ENCODE measurements at places on chromosomes 5 and 9.

- DNase-seq: peak; percentile 91
These were observed 56.0 kb downstream of the NIPAL4 start for GRCh38 chr5:157516006-157516405.

- peak; percentile 64 for DNase-seq
These were observed 543 bp upstream of the ANKRD33B start for GRCh38 chr5:10563110-10563944.

GRCh38 chr9:100459963-100460362 lies 13.0 kb upstream of the TMEFF1 start:
- no peak for DNase-seq

GRCh38 chr9:107169796-107170195 lies 113.3 kb upstream of the RAD23B start:
- no peak for DNase-seq

DNA sequence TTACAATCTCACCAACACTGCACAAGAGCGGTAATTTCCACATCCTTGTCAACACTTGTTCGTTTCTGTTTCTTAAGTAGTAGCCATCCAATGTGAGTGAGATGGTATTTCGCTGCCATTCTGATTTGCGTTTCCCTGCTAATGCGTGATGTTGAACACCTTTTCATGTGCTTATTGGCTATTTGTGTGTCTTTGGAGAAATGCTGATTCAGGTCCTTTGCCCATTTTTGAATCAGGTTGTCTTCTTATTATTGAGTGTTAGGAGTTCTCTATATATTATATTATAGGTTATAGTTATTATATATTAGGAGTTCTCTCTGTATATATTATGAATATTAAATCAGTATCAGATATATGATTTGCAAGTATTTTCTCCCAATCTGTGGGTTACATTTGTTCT lies 59.9 kb upstream of the IRX4 start:
- no peak for DNase-seq

GRCh38 chr9:68970151-68970550 lies 43.8 kb downstream of the PRKACG start:
- peak; percentile 17 for DNase-seq

- no peak for DNase-seq
These were observed 21.1 kb downstream of the FAF2 start for GRCh38 chr5:176469296-176469695.

DNA sequence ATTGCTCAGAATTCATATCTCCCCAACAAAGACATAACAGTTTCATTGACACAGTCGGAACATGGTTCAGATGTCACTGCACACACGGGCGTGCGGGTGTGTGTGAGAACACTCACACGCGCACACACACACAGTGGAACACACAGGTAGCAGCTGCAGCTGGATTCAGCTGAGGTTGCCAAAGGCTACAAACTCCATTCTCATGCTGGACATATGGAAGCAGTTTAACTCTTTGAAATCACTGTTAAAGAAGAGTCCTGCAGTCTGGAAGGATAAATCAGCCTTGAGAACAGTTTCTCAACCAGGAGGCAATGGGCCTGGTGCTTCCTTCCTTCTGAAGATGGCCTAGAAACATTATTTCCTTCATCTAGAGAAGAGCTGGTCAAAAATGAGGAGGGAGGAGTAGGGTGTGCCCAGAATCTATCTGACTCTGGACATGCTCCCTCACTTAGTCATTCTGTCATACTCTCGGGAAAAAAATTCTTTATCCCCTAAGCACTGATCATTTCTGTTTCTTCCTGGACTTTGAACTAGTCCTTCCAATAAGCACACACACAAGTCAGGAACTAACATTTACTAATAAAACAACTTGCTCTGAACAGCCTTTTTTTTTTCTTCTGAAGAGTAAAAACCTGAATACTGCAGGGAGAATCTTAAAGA lies 160.6 kb downstream of the ZDHHC21 start:
- DNase-seq: no peak

DNA sequence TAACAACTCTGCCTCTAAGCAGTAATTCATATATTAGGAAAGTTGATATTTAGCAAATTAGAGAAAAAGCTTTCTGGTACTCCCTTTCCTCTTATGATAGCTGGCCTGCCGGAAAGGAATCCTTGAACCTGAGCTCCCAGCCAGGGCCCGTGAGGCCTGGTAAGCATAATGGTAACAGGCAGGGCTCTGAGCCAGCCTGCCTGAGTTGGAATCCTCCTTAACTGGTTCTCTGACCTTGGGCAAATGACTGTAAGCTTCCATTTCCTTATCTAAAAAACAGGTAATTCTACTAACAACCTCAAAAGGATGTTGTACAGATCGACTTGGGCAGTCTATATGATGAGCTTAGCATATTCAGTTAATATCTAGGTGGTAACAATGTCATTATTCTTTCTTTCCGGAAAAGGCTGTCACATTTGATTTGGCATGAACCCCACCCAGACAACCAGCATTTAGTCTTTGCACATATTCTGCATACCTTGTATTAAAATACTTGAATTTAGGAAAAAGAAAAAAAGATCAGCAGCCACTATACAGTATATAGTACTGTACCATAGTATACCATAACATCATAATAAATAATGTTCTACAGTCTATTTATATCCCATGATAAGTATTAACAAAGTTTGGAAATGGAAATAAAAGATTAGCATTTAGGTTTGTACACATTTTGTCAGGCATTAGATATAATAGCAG lies 55.7 kb upstream of the MAP3K1 start:
- no peak for DNase-seq

- no peak for DNase-seq
These were observed 597.9 kb downstream of the PTPRD start for GRCh38 chr9:10014889-10015288.

DNA sequence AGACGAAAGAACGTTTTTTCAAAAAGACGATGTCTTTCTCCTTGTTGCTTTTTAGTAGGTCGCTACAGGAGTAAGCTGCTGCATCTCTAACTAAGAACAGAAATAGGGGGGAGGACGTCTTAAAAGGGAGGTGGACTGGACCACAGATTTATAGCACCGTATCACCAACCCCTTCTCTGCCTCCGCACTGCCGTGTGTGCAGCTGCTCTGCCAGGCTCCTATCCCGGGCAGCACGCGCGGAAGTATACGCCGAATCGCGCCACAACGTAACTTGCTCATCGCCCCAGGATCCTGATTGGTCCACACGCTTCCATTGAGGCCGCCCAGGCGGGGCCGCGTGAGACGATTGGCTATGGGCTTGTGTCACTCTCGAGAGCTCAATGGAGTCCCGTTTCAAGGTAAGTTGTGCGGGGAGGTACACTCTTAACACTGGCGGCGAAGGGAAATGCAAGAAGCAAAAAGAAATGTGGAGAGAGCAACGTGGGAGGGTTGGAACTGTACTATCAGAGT lies at the start of gene ELAVL2:
Gene ELAVL2 (minus strand): TSS at position 121 of the 510 bp plus-strand sequence. CDS start 64,006 bp downstream, outside the sequence.
- peak; percentile 88 for DNase-seq

DNA sequence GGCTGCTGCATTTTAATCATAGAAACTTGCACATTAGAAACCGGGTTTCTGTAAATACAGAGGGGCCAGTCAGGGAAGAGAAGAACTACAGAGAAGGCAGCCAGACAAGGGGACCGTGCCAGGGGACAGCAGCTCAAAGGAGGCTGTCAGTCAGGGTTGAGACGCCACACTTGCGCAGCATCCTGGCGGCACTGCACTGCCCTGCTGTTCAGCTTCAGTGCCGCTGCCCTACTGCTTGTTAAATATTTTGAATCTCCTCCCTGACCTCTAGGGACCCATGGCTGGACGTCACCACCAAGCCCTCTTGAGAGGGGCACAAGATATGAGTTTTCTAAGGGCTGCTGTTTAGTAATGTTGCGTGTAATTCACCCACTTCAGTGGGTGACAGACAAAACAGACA lies 43.6 kb upstream of the ZBTB43 start:
- no peak for DNase-seq

GRCh38 chr5:133343196-133343595 lies 269.1 kb downstream of the FSTL4 start:
- DNase-seq: no peak
